SHP77 (cell line): ENCODE measurements at places on chromosomes 4 and X.

- no peak for DNase-seq
Observed at GRCh38 chr4:3790006-3790561, 23.9 kb downstream of the ADRA2C start.

GRCh38 chr4:80162418-80162817 is 34.9 kb upstream of the PRDM8 start:
- DNase-seq: no peak

DNA sequence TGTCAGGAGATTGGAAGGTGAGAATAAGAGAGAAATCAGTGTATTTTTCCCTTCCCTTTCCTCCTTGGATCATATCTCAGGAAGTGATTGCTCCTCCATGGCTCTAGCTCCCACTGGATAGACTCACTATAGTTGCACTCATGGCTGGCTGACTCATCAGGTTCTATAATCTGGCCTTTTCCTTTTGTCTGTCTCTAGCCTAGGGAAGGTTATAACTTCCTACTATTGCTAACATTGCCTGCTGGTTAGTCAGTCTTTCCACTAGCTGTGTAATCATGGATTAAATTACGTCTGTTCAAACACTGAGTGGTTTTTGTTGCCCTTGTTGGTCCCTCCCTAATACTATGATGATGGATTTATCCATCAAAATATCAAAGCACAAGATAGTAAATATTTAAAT is 195.5 kb upstream of the VEGFC start:
- peak; percentile 8 for DNase-seq

DNA sequence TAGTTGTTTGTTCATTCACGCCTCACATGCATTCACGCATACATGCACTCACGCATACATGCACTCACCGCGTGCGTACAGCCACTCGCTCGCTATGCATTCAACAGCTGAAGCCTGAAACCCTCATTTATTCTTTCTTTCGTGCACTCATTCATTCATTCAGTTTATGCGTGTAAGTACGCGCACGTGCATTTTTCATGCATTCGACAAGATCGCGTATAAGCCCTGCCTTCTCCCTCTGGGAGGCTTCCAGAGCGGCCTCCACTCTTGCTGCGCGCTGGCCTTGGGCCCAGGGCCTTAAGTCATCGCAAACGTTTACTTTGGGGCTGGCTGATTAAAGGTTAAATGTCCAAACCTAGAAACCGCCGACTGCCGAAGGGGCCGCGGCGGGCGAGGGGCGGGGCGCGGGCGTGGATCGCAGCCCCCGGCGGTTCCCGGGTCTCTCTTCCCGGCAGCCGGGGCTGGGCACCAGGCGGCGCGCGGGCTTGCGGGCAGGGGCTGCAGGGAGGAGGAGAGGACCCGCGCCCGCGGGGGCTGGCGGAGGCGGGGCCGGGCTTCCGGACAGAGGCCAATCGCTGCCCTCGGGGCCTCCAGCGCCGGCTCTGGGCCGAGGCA is at the start of gene GYG2:
TSS of gene GYG2 (plus strand) at position 587 of the 615 bp plus-strand sequence. CDS start 1,259 bp downstream, outside the sequence.
- DNase-seq: no peak

- no peak for DNase-seq
Observed at GRCh38 chr4:73139991-73140390, 70.5 kb upstream of the COX18 start.

DNA sequence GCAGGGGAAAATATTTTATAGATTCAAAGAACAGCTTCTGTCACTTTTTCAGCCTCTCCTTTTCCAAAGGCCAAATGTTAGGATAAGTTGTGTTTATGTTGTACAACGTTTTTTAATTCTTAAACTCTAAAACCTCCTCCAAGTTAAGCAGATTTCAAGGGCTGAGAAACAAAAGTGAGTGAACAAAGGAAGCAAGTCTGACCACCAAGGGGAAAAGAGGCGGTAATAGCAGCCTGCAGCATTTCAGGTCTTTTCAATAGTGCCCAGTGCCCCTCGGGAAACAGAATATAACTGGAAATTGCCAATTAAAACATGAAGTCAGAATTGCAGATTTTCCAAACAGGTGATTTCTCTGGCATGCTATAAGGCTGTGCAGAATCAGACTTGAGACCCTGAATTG is 510.0 kb upstream of the HTR2C start:
- DNase-seq: no peak
